Stimulated activated CD8-positive, alpha-beta memory T cell treated with anti-CD3 and anti-CD28 coated beads, Interleukin-15, amount 100 ng/mL, for 24 hours (primary cell): ENCODE measurements at places on chromosomes 2 and 18.

DNA sequence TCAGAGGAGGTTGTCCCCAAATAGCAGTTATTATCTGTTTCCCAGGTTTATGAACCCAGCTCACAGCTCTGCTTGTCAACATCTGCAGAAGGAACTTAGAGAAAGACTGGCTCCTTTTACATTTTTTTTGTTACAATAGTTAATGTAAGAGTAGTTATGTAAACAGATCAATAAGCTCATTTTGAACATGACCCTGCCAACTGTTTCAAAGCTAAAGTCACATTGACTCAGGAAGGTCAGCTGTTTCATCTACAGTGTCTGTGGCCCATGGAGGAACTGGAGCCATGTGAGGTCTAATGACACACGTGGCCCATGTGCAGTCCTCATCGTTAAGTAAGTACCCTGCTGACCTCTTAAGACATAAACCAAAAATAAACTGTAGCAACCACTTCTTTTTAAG, 97.1 kb downstream of the SH3RF3 start:
- DNase-seq, result no peak

- no peak for DNase-seq
These were observed 53.7 kb upstream of the PTH2R start for GRCh38 chr2:208352644-208353567.

- no peak for DNase-seq
These were observed 65.6 kb downstream of the COL5A2 start for GRCh38 chr2:189113963-189114362.

DNA sequence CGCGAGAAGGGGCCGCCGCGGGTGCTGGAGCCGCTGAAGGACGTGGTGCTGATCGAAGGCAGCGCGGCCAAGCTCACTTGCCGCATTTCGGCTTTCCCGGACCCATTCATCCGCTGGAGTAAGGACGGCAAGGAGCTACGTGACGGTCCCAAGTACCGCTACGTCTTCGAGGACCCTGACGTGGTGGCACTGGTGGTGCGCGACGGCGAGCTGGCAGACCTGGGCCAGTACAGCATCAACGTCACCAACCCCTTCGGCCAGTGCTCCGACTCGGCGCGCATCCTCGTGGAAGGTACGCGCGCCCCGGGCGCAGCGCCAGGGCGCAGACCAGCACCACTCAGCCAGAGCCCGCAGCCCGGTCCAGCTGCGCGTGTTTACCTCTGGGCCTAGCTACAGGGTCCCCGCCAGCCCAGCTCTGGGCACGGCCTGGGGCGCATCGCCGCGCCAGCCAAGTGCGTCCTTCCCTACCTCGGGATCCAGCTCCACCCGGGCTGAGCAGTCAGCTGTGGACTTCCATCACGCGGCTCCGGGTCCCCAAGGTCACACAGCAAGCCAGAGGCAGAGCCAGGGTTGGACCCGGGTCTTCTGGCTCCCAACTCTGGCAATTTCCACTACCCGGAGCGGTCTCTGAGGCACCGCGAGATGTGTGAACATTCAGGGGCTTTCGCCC, 1.7 kb upstream of the GMPPA start:
- DNase-seq, result no peak

DNA sequence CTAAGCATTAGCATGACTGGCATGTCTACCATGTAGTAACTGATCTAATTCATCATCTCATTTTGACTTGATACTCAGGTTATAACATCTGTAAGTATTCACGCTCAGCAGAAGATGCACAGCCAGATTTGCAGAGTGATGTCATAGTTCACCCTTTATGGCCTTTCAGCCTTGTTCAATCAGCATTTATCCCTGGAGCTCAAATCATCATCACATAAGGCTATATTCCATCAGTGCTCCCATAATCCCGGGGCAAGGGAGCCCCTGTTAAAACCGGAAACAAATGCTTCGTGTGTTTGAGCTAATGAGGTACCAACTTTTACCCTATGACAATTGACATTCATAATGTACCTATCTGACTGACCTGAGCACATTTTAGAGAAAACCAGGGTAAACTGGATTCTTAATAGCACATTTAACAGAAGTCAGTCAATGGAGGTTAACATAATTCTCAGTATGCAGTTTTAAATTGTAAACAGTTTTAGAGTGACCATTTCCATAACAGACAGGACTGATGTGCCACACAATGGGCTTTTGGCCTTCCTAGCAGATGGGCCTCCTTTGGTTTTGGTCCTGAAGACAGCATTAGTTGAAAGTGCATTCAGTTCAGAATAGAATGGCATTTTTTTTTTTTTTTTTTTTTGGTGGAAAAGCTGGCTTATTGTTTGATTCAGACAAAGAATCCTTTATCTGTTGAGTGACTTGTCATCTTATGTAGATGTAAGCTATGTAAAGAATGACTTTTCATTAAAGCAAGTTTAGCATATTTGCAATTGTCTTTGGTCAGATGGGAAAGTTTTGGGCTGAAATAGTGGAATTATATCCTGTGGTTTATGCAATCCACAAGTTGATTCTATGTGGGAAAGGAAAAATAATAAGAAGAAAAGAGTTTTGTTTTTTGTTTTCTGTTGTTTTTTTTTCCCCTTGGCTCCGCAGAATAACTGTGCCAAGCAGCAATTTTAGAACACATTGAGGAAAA, 866.0 kb upstream of the ACVR2A start:
- no peak for DNase-seq

DNA sequence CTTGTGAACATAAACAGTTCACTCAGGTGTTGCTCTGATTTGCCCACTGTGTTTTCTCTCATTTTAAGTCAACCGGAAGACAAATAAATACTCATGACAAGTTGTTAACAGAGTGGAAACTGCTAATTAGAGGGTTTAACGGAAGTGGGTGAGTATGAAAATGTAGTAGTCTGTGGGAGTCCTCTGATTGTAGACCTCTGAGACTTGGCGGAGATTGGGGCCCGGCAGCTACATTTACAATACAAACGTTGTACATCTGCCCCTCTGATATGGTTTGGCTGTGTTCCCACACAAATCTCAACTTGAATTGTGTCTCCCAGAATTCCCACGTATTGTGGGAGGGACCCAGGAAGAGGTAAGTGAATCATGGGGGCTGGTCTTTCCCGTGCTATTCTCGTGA, 107.3 kb upstream of the FAM98A start:
- no peak for DNase-seq

DNA sequence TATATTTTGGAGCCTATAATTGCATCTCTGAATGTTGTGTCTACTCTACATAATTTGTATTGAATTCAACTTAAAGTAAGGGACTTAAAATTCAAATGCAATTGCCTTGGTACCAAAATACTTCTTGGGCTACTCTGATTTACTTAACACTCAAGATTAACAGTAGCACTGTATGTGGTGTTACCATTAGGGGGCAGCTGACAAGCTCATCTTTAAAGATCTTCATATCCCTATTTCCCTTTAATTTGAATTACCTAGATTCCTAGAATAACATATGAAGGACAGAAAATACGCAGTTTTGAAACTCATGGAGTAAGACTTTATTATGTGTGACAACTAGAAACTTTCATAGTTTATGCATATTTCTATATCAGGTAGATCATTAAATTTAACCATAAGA, 37.4 kb upstream of the FAP start:
- no peak for DNase-seq

- no peak for DNase-seq
These were observed 102.4 kb upstream of the THUMPD2 start for GRCh38 chr2:39881494-39881893.

DNA sequence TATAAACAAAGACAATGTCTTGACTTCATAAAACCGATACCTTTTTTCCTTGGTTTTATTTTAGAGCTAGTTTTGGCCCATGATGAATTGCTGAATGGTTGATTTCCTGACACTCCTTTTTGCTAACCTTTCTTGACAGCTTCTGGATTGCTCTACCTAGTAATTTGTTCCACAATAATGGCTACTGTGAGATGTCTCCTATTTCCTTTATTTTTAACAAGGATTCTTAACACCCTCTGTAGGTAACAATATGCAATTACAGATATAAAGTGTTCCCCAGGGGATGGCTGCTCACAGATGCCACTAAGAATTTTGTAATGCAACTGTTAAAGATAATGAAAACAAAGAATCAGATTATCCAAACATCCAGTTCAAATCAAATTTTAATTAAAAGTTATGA, 100.8 kb upstream of the ATP5MC3 start:
- no peak for DNase-seq

DNA sequence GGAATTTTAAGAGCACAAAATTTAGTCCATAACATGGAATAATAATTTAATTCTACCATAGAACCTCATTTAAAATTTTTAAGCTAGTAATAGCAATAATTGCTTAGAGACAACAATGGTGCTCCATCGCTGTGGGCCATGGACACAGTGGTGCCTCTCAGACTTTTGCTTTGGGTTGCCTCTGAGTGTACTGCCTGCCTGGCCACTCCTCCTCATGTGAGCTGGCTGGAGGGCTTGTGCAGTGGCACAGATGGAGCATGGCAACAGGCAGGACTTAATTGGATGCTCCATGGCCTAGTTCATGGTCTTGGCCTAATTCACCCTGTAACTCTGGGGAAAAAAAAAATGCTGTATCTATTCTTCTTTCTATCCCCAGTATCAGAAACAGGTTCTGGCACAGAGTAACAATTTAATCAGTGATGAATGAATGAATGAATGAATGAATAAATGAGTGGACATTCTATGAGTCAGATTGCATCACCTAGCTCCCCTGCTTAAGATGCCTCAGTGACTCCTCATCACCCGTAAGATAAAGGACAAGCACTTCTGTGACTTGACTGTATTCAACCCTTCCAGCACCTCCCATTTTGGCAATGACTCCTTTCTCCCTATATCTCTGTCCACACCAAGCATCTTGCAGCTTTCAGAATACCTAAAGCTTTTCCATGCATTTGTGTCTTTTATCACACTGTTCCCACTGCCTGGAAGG, 211.8 kb upstream of the SLC14A2 start:
- no peak for DNase-seq

- DNase-seq, result no peak
These were observed 62.1 kb downstream of the SETBP1 start for GRCh38 chr18:44742718-44743311.

GRCh38 chr2:105496271-105496670, 97.4 kb upstream of the FHL2 start:
- DNase-seq, result no peak

DNA sequence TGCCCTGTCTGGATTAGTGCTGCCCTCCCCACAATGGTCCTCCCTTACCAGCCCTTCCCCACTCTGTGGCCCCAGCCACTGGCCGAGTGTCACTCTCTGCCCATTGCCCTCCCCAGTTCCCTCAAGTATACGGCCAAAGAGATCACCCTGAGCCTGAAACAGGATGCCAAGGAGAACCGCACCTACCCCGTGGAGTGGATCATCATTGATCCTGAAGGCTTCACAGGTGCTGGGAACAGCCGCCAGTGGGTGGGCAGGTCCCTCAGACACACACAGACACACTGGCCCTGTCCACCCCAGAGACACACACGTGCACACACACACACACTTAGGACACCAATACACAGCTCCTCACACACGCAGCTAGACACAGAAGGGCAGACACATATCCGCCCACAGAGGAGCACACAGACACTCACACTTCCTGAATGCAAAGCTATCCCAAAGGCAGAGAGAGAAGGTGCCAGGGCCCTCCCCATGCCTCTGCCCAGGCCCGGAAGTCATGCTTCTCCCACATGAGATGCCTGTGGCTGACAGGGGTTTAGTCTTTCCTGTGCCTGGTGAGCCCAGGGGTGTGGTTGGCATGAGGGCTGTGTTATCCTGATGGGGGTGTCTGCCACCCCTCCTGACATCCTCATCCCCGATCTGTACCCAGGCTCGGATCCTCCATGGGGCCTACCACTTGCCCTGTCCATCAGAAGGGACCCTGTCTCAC, 2.9 kb downstream of the CHRND start:
- no peak for DNase-seq

GRCh38 chr2:42925742-42926433, 133.5 kb upstream of the HAAO start:
- no peak for DNase-seq

DNA sequence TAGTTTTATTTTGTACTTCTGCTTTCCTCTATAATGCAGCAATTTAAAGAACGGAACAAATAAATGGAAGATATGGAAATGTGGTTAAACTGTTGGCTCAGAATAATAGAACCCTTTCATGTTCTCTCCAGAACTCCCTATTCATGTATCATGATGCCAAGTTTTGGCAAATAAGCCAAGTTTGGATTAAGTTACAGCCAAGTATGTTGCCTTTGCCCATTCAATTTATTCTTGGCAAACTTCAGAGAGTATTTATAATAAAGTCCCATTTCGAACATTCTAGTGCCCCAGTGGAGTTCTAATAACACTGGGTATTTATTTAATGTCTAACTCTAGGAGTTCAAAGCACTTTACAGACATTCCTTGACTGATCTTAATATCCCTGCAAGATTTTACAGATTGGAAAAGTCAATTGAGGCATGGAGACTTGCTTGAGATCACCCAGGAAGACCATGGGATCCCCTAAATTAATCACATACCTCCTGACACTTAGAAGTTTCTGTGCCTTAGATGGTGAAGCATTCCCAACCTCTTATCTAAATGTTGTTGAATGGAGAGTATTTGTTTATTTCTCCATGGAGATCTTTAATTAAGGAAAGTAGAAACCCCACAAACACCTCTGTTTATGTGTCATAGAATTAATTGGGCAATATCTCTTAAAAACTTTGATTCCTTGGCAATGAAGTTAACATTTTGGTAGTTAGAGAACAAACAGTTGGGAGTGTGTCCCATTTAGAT, 106.7 kb downstream of the ACKR3 start:
- no peak for DNase-seq

GRCh38 chr18:59835605-59836379, 64.0 kb upstream of the PMAIP1 start:
- DNase-seq, result no peak

- no peak for DNase-seq
These were observed 38.3 kb upstream of the DLX1 start for GRCh38 chr2:172046866-172047565.

GRCh38 chr2:128786741-128787478, 468.2 kb upstream of the HS6ST1 start:
- no peak for DNase-seq

DNA sequence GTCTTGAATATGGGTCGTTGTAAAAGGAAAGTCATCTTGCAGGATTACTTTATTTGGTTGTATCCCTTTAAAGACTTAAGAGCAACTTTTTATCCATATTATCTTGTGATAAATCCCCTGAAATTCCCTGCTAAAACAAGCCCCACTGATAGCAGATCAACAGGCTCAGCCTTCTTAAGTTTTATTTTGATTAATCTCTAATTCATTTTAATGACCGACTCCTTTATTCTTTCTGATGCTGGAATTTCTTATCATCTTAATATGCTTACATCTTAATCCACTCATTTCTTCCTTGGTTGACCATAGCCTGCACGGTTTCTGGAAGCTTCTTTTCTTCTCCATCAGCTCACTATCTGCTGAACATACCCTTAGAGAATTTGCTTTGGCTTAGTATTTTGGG, 188.5 kb upstream of the CCDC68 start:
- DNase-seq, result no peak

GRCh38 chr2:136448432-136448831, 316.9 kb upstream of the THSD7B start:
- no peak for DNase-seq

- no peak for DNase-seq
These were observed 240.8 kb downstream of the NEDD4L start for GRCh38 chr18:58284699-58285448.
